ENCODE measurements at places on chromosomes 11 and 22. TPM values are rescaled to one million over a fixed set of nuclear protein-coding genes. Genes with fewer than 3 reads are reported as not detected.
A peak's percentile ranks its signal among the peaks of the same experiment; 100 is the strongest.

DNA sequence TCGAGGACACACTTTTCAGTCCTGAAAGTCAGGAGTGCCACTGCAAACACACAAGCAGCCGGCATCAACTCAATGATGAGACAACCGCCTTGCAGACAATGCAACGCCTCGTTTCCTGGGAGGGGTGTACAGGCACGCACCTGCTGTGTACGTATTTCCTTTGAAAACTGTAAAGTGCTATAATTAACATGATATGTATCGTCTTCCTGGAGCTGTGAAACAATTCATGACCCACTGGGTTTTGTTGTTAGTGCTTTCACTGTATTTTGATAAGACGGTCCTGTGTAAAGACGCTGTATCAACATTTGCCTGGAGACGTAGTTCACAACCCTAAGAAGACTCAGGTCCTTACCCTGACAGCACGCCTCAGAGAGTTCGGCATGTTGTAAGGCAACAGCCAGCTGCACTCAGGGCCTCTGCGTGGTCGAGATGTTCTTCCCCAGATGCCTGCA, 105.7 kb upstream of the ANO1 start:
- no peak for DNase-seq

GRCh38 chr11:89293965-89294679, 116.4 kb downstream of the TYR start:
- peak; percentile 11 for DNase-seq

DNA sequence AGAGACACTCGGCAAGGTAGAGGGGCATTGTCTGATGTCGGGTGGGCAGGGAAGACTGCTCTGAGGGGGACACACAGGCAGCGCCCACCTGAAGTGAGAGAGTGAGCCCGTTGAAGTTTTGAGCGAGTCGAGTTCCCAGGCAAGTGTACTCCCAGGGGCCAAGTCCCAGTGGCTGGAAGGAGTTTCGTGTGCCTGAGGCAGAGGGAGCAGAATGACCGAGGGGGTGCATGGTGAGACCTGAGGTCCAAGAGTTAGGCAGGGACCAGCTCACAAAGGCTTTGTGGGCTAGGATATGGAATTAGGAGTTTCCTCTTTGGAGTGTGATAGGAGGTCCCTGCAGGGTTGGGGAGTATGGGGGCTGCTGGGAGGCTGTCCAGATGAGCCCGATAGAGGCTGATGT, 6.2 kb downstream of the SCN2B start:
- DNase-seq: no peak

The ELFN2 gene
- 0.33 TPM for total RNA-seq

The KLHDC7B gene
- 2.4 TPM for total RNA-seq

DNA sequence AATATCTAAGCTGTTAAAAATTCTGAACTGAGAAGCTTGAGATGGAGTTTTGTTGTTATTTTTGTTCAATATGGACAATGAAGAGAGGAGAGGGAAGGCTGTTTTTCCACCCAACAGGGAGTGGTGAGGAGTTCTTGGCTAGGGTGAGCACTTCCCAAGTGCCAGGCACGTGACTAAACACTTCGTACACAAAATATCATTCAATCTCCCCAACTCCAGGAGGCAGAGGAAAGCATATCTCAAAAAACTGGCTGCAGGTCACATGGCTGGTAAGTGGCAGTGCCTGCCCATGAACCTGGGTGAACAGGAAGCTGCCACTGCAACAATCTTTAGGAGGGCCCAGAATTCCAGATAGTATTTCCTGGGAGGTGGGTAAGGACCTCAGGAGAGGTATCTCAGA, 11.6 kb downstream of the ELF5 start:
- DNase-seq: no peak

DNA sequence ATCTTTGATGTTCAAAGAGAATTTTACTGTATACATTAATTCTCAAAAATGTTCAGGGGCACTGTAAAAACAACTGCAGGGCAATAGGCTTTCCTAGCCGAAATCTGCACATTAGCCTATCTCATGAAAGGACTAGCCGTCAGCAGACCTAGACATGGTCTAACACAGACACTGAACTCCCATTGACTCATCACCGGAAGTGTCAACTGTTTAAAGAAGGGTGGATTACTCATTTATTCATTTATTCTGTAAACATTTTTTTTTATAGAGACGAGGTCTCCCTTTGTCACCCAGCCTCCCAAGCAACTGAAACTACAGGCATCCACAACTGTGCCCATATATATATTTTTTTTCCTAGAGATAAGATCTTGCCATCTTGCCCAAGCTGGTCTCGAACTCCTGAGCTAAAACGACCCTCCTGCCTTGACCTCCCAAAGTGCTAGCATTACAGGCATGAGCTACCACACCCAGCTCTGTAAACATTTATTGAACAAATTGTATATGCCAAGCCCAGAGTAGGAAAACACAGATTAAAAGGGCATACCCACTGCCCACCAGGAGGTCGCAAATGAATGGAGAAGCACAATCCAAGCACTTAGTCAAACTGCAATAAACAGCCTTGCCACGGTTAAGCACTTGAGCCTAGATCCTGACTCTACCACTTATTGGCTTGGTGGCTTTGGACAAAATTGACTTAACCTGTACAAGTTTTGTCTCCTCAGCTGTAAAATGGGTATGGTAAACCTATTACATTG, 26.6 kb downstream of the RAB30 start:
- peak; percentile 59 for DNase-seq

- no peak for DNase-seq
Observed at GRCh38 chr11:102272047-102272824, 45.0 kb upstream of the BIRC3 start.

GRCh38 chr11:23856654-23857053, 640.2 kb upstream of the LUZP2 start:
- DNase-seq: peak; percentile 49

The CATSPER1 gene
- total RNA-seq: not detected

GRCh38 chr11:124646148-124646547, 23.5 kb downstream of the TBRG1 start:
- DNase-seq: no peak

GRCh38 chr11:11038782-11039181, 180.9 kb upstream of the ZBED5 start:
- DNase-seq: no peak

GRCh38 chr11:3684129-3684818, 13.1 kb upstream of the CHRNA10 start:
- DNase-seq: no peak

DNA sequence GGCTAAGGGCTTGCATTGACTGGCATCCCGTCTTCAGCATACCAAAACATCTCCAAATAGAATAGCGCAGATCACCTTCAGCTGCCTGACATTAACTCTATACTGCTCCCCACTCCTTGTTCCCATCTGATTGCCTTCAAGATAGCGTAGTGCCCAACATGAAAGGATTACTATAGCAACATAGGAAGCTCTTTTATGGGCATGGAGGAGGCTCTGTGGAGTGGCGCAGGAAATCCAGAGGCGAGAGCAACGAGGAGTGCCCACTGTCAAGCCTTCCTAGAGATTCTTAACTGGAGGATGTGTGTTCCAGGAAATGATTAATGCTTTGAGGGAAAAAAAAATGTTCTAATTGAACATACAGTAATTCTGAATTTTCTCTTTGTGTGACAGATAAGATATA, 213.3 kb downstream of the CADM1 start:
- no peak for DNase-seq

The TRPM5 gene
- not detected for total RNA-seq

GRCh38 chr11:130413405-130414106, 14.9 kb downstream of the ADAMTS8 start:
- peak; percentile 91 for DNase-seq

GRCh38 chr11:3815845-3816244, 7.5 kb downstream of the PGAP2 start:
- DNase-seq: no peak

DNA sequence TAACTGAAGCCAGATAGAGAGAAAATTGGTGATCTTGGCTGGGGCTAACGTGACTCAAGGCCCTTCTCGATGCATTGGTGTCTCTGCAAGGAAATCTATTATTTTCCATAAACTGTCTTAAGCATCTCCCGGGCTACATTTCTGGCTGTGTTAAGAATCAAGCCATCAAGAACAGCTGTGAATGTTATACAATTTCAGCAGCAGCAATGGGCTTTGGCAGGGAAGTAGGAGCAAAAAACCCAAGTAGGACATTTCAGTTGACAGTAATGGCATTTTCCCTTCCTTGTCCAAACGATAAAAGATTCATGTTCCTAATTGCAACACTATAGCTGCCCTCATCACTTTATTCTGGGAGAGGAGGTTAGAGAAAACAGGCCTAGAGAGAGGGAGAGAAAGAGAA, 335.0 kb downstream of the CADM1 start:
- DNase-seq: no peak
